ENCODE measurements at places on chromosomes 1 and 21.

DNA sequence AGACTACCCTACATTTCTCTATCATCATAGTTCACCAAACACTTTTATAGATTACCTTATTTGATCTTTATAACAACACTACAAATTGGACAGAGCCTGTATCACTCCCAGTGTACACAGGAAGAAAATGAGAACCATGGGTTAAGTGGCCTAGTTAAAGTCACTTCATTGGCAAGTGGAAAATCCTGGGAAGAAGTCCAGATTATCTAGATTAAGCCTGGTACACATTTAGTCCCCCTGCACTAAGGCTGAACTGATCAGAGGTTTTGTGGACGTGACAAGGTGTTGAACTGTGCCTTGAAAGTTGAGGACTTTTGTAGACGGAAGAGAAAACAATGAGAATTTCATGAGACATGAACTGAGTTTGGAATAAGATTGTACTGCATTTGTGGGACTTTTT is 7.5 kb upstream of the USH2A start:
- no peak for ATAC-seq

GRCh38 chr1:24416666-24417391 is 1.2 kb downstream of the NIPAL3 start:
- peak; percentile 54 for ATAC-seq

DNA sequence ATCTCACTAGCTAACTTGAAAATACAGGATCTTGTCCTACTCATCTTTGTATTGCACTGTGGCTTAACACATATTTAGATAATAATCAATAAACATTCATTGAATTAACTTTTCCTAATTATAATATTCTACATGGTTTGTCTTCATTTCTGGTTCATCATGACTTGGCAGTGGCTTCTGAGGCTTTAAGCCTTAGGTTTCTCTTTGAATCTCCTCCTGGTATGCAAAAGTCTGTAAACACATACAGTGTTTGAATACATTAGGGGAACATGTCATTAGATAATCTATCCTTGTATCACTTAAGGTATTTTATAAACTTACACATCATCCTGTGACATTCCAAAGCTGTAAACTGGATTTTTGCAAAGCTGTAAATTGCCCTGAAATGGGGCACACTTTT is 20.6 kb downstream of the CTSK start:
- ATAC-seq = no peak

DNA sequence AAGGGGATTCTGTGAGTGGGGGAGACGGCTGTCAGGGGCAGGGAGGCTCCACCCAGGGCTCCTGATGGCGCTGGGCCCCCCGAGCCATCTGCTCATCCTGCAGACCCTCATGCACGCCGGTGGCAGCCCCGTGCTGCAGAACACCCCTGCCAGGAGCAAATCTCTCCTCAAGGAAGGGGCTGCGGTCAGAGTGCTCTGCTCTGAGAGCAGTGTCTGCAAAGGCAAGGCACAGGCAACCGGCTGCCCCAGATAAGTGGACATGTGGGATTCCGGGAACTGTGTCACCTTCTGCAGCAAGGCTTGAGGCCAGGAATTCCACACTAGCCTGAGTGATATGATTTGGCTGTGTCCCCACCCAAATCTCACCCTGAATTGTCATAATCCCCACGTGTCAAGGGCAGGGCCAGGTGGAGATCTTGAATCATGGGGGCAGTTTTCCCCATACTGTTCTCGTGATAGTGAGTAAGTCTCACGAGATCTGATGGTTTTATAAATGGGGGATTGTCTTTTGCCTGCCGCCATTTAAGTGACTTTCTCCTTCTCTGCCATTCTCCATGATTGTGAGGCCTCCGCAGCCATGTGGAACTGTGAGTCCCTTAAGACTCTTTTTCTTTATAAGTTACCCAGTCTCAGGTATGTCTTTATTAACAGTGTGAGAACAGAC is 101.0 kb downstream of the PDE9A start:
- no peak for ATAC-seq

DNA sequence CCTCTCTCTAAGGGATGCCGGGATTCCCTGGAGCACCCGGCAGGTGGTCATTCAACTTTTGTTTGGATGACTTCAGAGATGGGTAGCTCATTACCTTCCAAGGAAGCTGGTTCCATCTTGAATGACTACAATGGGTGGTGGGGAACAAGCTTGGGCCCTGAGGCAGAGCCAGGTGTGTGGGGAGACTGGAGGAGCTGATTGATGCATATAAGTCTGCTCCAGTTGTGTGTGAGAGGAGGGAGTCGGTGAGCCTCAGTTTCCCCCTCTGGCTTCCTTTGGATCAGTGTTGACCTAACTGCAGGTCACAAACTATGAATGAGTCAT is 133.8 kb upstream of the ZBTB40 start:
- ATAC-seq = no peak

DNA sequence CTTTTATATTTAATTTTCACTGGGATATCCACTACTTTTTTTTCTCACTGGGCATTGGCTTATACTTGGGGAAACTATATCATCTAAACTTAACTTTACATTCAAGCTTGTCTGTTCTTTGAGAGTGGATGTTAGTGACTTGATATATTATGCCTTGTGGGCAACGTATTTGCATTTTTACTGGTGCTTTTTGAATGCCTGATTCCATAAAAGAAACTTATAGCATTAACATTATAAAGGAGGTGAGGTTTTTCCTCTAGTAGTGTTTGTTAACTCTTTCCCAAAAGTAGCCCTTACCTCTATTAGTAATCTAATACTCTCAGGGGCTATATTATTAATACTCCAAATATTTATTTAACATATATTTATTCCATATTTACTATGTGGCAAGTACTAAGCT is 416.5 kb downstream of the PLA2G4A start:
- no peak for ATAC-seq

DNA sequence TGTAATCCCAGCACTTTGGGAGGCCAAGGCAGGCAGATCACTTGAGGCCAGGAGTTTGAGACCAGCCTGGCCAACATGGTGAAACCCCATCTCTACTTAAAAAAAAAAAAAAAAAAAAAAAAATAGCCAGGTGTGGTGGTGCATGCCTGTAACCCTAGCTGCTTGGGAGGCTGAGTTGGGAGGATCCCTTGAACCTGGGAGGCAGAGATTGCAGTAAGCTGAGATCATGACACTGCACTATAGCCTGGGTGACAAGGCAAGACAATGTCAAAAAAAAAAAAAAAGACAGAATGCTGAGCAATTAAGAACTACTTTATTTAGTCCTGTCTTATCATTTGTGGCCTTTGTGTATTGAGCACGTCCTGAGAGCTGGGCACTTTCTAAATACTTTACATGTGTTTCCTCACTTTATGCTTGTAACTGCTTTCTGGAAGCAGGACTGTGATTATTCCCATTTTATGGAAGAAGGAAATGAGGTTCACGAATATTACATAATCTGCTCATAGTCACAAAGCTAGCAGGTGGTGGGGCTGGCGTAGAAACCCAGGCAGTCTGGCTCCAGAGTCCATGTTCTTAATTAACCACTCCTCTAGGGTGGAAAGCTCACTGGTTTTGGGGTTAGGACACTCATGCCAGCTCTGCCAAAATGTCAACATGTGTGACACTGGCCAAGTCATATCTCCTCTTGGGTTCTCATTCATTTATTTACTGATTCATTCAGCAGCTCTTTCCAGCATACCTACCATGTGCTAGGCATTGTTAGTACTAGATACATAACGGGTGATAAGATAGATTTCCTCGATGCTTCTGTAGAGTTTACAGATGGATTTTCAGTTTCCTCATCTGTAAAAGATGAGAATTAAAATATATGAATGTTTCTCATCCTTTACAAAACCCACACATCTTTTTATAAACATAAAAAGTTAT is 57.7 kb downstream of the DDR2 start:
- no peak for ATAC-seq

- no peak for ATAC-seq
Observed at GRCh38 chr1:50847303-50847702, 112.8 kb downstream of the FAF1 start.

DNA sequence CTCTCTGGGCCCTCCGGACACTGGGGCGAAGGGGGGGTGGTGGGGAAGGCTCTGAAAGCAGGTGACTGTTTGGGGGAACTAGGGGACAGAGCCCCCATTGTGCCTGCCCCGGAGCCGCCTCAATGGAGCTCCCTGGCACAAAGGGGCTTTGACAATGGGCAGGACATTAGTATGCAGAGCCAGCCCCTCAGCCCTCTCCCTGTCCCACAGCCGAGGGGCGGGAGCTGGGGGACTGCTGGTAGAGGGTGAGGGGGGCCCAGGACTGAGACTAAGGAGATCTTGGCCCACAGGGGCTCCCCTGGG is 7.8 kb downstream of the KCNJ10 start:
- ATAC-seq = no peak

- ATAC-seq = no peak
Observed at GRCh38 chr1:153540394-153541361, at the start of gene S100A5. Gene S100A5 (minus strand): TSS chr1:153540934. CDS start chr1:153540191, 743 bp downstream.

GRCh38 chr21:43269957-43270705 is 101.3 kb downstream of the CRYAA start:
- no peak for ATAC-seq

GRCh38 chr1:157849229-157849875 is 7.7 kb upstream of the CD5L start:
- no peak for ATAC-seq
